ENCODE measurements at places on chromosomes 3 and 15.

- DNase-seq, result no peak
Measured at GRCh38 chr3:73192036-73192738, 130.7 kb downstream of the EBLN2 start.

- no peak for DNase-seq
Measured at GRCh38 chr3:20575146-20575545, 389.1 kb upstream of the SGO1 start.

DNA sequence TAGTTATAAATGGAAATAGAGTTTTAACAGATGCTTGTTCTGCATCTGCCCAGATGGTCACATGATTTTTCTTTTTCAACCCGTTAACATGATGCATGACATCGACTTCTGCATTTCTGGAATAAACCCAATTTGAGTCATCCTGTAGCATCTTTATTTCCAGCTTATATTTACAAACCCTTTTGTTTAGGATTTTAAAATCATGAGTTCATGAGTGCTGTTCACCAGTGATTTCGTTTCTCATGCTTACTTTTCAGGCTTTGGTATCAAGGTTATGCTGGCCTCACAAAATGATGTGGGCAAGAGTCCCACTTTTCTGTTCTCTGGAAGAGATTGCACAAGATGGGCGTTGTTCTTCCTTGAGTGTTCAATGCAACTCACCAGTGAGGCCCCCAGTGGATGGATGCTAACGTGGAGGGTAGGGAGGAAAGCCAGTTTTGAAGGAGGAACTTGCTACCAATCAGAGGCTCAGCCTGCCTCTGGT, 5.2 kb downstream of the HRH1 start:
- no peak for DNase-seq

GRCh38 chr3:101509281-101509680, 3.7 kb downstream of the SENP7 start:
- no peak for DNase-seq

DNA sequence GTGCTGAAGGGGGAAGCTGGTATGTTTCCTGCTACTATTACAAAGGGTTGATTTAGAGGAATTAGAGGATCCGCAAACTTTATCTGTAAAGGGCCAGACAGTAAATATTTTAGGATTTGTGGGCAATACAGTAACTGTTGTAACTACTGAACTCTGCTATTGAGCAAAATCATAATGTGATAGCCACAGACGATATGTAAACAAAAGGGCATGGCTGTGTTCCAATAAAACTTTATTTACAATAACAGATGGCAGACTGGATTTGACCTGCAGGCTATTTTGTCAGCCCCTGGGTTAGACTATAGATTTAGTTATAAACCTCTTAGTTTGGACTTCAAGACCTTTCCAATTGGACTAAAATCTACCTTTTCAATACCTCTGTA, 27.8 kb upstream of the KCNMB2 start:
- no peak for DNase-seq

- DNase-seq, result peak; percentile 82
Measured at GRCh38 chr3:51686512-51687215, 15.6 kb downstream of the TEX264 start.

DNA sequence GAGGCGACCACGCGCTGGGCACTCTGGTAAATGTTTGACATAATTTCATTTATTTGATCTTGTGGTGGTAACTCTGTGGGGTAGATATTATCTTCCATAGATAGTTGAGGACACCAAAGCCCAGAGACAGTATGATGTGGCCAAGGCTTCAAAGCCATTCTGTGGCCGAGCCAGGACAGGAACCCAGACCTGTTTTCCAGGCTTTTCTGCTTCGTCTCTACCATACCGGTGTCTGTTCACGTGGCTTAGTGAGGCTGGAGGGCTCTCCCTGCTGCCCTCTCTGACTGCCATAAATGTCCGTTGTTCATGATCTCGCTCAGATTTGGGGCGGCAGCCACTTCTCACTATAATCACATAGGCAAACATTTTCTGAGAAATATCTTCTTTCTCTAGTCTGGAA, 134.7 kb downstream of the PEX5L start:
- no peak for DNase-seq

DNA sequence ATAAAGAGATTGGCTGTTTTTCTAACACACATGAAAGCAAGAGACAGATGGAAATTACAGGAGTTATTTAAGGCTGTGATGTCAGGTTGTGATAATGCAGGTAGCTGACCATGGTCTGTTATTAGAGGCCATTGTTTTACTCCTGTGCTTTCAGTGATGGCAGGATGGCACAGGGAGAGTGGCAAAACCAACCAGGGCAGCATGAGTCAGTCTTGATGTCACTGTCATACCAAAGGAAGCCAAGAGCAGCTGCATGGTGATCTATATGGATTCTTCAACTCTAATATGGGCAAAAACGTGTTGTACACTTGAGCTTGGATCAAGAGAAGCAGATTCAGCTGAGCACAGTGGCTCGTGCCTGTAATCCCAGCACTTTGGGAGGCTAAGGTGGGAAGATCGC, 91.8 kb upstream of the LMOD3 start:
- no peak for DNase-seq

DNA sequence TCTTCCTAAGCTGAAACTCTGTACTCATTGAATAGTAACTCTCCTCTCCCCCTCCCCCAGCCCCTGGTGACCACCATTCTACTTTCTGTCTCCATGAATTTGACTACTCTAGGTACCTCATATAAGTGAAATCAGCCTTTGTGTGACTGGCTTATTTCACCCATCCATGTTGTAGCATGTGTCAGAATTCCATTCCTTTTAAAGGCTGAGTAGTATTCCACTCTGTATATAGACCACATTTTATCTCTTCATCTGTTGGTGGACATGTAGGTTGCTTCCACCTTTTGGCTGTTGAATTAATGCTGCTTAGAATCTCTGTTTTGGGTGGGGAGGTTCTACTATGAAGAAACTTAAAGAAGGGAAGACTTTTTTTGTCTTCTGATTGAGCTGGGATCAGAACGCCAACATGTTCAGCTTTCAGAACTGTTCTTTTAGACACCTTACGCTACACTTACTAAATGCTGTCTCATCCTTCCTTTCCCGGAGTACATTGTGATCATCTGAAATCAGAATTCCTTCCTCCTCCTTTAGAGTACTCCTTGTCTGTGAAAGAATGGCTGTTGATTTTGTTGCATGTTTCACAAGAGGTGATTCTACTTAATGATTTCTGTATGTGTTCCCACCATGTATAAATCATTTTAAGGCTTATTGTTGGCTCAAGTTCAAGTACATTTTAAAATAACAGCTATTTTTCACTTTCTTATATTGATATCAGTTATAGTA, 50.3 kb downstream of the MRPS25 start:
- no peak for DNase-seq

- no peak for DNase-seq
Measured at GRCh38 chr3:179881791-179882190, 154.9 kb downstream of the PEX5L start.

- DNase-seq, result no peak
Measured at GRCh38 chr15:57236561-57237300, 139.6 kb upstream of the CGNL1 start.

DNA sequence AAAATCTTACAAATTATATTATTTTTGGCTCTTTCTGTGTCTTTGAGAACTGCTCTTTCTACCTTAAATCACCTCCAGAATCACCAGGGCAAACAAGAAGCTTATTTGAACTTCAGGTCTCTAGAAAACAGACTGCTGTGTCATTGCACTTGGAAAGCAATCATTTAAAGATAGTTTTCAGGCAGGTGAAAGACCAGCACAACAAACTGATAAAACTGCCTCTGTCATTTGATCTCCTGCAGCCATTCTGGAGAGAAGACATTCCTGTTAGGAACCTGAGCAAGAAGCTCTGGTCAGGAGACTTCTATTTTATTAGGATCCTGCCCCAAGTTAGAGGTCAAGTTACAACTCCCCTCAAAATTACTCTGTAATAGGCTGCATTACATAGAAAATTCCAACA, 50.7 kb upstream of the AP4E1 start:
- no peak for DNase-seq

GRCh38 chr3:122088531-122088930, 33.4 kb downstream of the CD86 start:
- no peak for DNase-seq

GRCh38 chr3:157373783-157374182, 62.9 kb upstream of the PTX3 start:
- no peak for DNase-seq

DNA sequence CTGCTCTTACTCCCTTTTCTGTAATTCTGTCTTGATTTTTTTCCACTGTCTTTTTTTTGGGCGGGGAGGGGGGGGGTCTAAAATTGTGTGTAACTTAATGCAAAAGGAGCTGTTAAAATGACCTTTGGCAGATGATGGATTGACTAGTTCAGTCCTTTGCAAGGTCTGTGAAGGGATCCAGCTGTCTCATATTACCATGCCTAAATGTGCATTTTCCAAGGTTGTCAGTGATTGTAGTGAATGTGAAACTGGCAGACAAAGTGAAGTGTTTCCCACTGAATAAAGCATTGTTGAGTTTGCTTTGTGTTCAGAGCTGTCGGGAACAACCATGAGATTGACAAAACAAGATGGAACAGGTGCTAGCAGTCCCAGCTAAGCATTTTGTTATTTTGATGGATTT, 110.1 kb upstream of the SKOR1 start:
- no peak for DNase-seq

DNA sequence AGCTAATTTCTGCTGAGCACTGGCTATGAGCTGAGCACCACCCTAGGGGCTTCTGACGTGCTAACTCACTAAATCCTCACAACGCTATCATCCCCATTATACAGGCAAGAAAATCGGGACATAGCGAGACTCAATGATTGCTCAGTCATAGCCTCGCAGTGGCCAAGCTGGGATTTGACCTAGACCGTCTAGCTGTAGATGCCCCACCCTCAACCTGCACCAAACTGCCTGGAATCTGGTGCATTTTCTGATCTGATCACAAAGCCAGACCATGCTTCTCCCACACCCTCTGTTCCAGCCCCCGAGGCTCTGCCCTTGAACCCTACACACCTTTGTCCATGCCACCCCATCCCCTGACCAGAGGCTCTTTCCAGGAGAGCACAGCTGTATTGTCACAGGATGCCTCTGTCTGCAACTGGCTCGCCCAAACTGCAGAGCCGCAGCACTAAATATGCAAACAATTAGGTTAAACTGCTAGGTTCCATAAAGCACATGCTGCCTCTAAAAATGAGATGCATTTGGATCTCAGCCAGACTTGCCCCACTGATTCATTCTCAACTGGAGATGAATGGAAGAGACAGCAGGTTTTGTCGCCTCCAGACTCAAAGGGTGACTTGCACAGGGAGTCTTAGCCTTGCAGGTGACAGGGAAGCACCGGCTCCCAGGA, 95.2 kb downstream of the NUP210 start:
- no peak for DNase-seq

- DNase-seq, result peak; percentile 99
Measured at GRCh38 chr15:31004220-31004733, 12.8 kb upstream of the MTMR10 start.

GRCh38 chr15:86615816-86616215, 536.1 kb downstream of the AGBL1 start:
- DNase-seq, result no peak

DNA sequence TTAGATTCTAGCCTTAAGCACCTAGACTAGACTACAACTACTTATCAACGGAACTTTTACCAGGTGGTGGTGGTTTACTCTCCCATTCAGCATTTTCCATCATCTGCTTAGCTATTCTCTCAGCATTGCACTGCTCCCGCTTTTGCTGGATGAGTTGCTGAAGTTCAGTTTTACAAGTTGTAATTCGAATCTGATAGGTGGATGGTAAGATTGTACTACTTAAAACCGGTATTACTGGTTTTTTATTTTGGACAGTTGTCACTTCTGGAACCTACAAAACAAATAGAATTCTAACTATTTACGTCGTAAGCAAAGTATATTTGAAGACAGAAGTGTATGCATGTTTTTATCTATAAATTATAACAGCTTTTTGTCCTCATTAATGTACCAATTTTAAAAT, 41.1 kb downstream of the PIK3R4 start:
- no peak for DNase-seq

DNA sequence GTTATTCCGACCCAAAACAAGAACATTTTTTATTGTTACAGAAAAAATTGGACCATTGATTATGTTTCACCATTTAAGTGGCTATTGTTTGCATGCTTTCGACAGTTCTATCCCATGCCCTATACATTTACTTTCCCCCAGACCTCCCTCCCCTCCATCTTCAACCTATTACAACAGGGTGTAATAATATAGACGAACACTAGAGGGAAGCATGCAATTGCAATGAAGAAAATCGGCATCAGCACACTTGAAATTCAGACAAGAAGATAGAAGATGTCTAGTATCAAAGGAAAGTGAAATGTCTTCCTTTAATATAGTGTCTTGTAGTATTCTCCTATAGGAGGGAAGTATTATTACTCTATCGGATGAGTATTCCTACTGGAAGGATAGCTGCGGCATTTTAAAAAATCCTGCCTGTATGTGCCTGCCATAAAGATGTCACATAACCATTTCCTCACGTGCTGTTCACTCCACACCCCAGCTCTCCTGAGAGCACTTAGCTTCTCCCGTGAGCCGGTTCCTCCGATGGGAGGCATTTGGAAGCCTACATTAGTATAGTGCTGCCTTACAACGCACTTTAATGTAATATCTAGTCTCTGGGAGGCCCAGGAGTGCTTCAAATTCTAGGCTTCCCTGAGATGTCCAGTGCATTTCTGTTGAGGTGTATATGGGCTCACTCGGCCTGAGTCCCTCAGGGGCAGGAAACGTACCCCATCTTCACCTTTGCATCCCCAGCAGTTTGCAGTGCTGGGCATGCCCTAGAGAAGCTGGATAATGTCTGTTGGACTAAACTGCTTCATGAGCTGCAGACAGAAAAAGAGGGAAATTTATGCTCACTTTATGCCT, 17.8 kb upstream of the ERICH6 start:
- DNase-seq, result peak; percentile 73

GRCh38 chr3:146274833-146275232, 23.9 kb upstream of the PLSCR4 start:
- DNase-seq, result no peak

DNA sequence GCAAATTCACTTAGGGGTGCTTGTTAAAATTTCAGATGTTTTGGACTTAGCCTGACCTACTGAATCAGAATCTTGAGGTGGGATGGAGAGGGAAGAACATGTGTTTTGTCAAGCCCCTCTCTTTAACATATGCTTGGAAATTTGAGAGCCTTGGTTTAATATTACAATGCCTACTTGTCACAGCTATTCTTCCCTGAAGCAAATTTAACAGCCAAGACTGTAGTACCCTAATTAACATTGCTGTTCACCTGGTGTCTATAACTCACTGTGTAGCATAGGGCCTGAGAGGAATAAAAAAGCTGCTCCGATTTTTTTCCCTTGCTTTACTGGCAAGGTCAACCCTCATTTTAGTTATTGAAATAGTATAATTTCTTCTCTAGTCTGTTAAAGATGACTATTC, 880.1 kb downstream of the CADM2 start:
- no peak for DNase-seq

- no peak for DNase-seq
Measured at GRCh38 chr3:34408088-34408487, 609.7 kb downstream of the PDCD6IP start.
